ENCODE measurements at places on chromosomes 7 and 10. TPM values are rescaled to one million over a fixed set of nuclear protein-coding genes. Genes with fewer than 3 reads are reported as not detected.

Gene OR2A7
- not detected for total RNA-seq

Gene PRPS1L1
- total RNA-seq: not detected

Gene CAMK1D
- 0.13 TPM for total RNA-seq

Gene NPSR1
- total RNA-seq: not detected

Gene EBLN1
- total RNA-seq: not detected

Gene NUDT13
- total RNA-seq: 1.7 TPM

Gene UNCX
- not detected for total RNA-seq

Gene SP4
- 4.7 TPM for total RNA-seq

Gene CDNF
- 0.32 TPM for total RNA-seq

Gene MLXIPL
- not detected for total RNA-seq

Gene SMIM30
- total RNA-seq: 60.3 TPM

Gene HECTD2
- 19.6 TPM for total RNA-seq

Gene GJD4
- total RNA-seq: not detected

Gene PHF14
- total RNA-seq: 17.0 TPM

Gene PNLIP
- total RNA-seq: not detected

Gene CNTNAP2
- not detected for total RNA-seq

Gene ABCB1
- total RNA-seq: not detected

Gene CPA5
- total RNA-seq: not detected

Gene RELN
- total RNA-seq: 0.97 TPM

Gene HACD1
- total RNA-seq: 64.0 TPM

Gene UBE2H
- 44.4 TPM for total RNA-seq

Gene PRRT4
- total RNA-seq: not detected

Gene FANK1
- 13.3 TPM for total RNA-seq

Gene CPEB3
- total RNA-seq: 1.1 TPM

Gene PCLO
- not detected for total RNA-seq

Gene PDE1C
- total RNA-seq: 43.1 TPM

Gene ABLIM1
- 0.54 TPM for total RNA-seq

Gene SPACDR
- total RNA-seq: not detected

Gene CRYGN
- total RNA-seq: not detected

Gene FGL2
- 3.8 TPM for total RNA-seq

Gene ZWINT
- 26.7 TPM for total RNA-seq

Gene MSMB
- not detected for total RNA-seq

Gene TEX47
- not detected for total RNA-seq

Gene HOXA10
- 27.4 TPM for total RNA-seq

Gene MEOX2
- total RNA-seq: not detected

Gene HPSE2
- not detected for total RNA-seq

Gene CHAT
- not detected for total RNA-seq

Gene MEIG1
- not detected for total RNA-seq

Gene VDAC2
- 147 TPM for total RNA-seq

Gene FHIP2A
- 24.6 TPM for total RNA-seq

Gene CASTOR2
- 8.4 TPM for total RNA-seq

Gene SAMD8
- 30.5 TPM for total RNA-seq

Gene PRSS37
- not detected for total RNA-seq

Gene CDC14C
- 0.11 TPM for total RNA-seq

Gene CUEDC2
- total RNA-seq: 54.1 TPM

Gene STYXL1
- total RNA-seq: 42.5 TPM

Gene BTBD16
- not detected for total RNA-seq

Gene ASZ1
- total RNA-seq: not detected

Gene GRID1
- total RNA-seq: not detected

Gene ERLIN1
- total RNA-seq: 43.3 TPM

Gene DNAJC9
- 20.9 TPM for total RNA-seq

Gene HPS1
- total RNA-seq: 54.5 TPM
